ENCODE measurements at places on chromosomes 7 and 10. TPM values are rescaled to one million over a fixed set of nuclear protein-coding genes. Genes with fewer than 3 reads are reported as not detected.

The GNGT1 gene
- total RNA-seq: not detected

GRCh38 chr7:51482976-51483375 lies 166.4 kb upstream of the COBL start:
- no peak for DNase-seq

- DNase-seq: no peak
These were observed 2.1 kb downstream of the GHRHR start for GRCh38 chr7:30965883-30966282.

GRCh38 chr10:20858292-20859124 lies 38.6 kb downstream of the NEBL start:
- DNase-seq: no peak

GRCh38 chr10:88668465-88668864 lies 4.2 kb downstream of the LIPF start:
- no peak for DNase-seq

DNA sequence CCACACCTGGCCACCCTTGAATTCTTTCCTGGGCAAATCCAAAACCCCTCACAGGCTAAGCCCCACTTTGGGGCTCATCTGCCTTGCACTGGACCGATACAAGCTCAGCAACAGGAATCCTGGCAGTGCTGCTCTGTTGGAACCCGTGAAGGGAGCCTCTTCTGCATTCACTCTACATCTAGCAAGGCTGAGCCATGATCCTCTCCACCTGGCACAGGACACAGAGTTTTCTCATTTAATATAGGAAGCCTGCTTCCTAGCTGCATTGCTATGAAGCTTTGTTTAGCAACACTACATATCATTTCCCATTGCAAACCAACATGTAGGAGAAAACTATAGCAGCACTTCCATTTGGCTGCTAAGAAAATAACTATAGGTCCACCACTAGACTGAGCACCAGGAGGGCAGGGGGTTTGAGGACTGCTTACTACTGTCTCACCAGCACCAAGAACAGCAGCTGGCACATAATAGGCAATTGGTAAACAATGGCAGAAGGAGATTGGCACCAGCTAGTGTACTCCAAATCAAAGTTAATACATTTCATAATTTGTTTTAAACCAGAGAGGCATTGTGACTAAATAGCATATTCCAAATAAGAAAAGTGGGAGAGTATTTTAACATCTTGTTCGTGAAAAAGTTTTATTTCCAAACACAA lies 56.1 kb downstream of the CPVL start:
- no peak for DNase-seq

The KDM7A gene
- 18.6 TPM for total RNA-seq

- no peak for DNase-seq
These were observed 98.8 kb downstream of the SEMA3E start for GRCh38 chr7:83550100-83550499.

The ZFYVE27 gene
- total RNA-seq: 49.0 TPM
